NCI-H1694 (cell line): ENCODE measurements at places on chromosomes 7 and 10.

DNA sequence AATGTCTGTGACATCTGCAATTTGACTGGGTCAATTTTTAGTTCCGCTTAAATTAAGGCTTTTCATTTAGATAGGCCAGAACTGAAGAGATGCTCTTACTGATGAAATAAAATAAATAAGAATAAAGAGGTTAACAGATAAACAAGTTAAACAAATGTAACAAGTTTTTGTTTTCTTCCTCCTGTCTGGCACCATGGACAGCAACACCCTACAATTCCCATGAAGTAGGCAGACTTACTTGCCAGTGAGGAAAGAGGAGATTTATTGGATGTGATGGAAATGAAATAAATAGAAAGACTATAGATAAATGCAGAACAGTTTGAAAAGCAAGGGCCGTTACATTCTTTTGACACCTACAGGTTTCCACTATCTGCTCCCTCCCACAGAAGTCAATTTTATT, 118.5 kb downstream of the AMPH start:
- no peak for DNase-seq

DNA sequence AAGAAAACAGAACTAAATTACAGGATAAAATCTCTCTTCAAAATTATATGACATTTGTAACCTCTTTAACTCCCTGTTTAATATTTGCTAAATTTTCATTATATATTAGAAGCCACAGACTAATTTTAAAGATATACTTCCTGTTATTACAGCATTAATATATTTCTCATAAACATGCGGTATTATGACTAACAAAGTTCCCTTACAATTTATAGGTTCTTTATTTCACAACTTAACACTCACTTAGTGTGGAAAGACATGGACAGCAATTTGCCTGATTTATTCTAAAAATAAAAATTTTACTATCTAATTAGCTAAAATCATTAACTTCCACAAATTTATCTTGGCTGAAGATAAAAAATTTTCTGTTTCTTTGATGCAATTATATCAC, 29.0 kb downstream of the CTNNA3 start:
- DNase-seq: no peak

DNA sequence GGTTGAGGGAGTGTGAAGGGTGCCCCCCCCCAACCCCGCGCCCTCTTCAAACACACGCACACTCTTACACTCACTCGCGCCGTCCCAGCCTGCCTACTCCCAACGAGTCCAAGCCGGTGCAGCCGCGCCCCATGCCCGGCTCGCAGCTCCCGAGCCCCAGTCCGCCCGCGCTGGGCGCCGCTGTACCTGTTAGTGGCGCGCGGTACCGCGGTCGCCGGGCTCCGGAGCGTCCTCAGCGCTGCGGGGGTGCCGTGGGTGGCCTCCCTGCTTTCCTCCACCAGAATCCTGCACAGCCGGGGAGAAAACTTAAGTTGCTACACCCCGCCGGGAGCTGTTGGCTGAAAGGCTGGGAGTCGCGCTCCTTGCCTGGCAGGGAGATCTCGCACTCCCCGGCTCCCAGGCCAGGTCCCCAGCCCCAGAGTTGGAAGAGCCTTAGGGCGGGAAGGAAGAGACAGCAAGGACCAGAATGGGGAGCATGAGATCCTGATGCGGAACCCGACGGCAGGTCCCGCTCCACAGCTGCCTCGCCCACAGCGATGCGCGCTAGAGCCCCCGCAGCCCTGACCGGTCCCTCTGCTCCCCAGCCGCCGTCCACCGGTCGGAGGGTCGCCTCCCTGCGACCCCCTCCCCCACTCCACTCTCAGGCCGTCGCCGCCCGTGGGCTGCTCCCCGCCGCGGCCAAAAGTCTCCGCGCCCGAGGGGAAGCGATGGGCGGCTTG, 863 bp downstream of the ST8SIA6 start:
- DNase-seq: no peak

GRCh38 chr7:155918720-155919390, 106.6 kb upstream of the SHH start:
- DNase-seq: no peak

DNA sequence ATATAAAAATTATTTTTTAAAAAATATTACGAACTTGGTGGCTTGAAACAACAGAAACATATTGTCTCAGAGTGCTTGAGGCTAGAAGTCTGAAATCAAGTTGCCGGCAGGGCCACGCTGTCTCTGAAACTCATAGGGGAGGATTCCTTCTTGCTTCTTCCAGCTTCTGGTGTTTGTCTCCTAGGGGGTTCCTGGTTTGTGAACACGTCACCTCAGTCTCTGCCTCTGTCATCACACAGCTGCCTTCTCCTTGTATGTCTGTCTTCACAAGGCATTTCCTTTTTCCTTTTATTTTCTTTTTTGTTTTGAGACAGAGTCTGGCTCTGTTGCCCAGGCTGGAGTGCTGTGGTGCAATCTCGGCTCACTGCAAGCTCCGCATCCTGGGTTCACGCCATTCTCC, 12.7 kb upstream of the SNX8 start:
- DNase-seq: no peak

DNA sequence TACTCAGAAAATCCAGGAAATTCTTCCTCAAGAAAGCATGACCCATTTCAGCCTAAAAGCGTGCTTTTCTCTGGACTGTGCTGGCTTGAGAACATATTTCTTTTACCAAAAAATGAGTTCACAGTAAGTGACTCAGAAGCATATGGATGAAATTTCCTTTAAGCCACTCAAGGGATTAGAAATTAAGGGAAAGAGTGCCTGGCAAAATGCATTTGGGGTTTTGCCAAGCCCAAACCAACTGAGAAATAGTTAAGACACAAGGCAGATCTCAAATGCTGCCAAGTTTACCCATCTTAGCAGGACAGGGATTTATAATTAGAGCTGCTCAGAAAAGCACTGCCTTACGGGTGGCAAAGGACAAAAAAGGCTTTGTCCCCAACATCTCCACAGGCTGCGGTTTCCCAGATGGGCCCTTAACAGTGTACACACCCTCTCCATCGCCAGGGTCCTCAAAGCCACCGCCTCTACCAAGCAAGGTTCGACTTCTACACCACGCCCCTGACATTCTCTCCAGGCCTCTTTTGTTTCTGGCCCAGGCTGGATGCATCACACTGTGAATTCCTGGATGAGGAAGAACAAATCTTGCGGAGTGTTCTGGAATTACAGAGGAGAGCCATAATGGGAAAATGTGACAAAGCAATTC, 30.1 kb upstream of the CDHR3 start:
- no peak for DNase-seq

DNA sequence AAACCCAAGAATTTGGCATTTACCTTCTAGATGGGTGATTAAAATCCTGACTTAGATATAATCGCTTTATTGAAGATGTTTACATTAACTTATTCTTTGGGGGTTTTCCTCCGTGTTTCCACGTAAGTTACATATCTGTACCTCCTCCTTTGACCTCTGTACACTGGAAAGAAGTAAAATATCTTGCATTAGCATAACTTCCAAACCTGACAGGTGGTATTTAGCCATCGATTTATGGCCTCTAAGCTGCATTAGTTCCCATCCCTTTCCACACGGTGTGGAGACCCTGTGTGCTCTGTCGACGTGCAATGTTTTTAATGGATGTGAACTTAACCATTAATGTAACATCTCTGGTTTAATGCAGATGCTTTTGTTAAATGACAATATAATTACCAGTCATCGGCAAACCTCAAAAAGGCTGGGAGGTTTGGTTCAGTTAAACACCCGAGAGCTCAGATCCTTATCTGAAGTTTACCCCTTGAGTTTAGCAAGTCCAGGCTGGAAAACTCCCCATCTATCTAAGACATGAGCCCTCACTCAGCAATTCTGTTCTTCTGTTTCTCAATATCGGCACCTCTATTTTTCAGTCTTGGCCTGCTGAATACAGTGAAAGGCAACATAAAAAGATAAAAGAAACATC, 295.2 kb downstream of the GATA3 start:
- DNase-seq: no peak

- DNase-seq: no peak
These were observed 226.7 kb upstream of the MBL2 start for GRCh38 chr10:52999258-52999657.

- no peak for DNase-seq
These were observed 60.1 kb downstream of the ZNF783 start for GRCh38 chr7:149321978-149322541.

DNA sequence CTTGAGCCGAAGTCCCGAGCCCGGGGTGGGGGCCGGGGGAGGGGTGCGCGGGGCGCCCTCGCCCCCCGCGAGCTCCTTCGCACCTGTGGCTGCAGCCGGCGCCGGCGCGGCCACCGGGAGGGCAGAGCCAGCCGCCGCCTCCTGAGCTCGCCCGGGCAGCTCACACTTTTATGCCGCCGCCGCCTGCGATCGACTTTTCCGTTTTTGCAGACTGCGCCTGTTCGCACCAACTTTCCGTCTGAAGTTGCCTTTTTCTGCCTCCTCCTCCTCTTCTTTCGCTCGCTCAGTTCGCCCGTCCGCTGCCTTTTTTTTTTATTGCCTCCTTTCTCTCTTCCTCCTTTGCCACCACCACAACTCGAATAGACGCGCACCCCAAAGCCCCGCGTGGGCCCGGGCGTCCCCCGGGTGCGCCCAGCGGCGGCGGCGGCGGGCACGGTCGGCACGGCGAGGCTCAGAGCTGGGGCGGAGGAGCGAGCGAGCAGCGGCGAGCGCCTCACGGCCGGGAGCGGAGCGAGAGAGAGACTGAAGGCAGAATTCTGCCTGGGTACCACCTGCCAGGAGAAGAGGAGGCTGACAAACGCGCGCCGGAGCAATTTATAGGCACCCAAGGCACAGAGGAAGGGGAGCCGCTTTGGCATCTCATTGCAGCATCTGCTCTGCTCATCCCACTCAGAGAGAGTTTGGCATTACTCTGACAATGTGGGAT, at the start of gene C1QL3:
Gene C1QL3 (minus strand): TSS at position 569 of the 706 bp plus-strand sequence. CDS start 814 bp downstream, outside the sequence.
- no peak for DNase-seq

- DNase-seq: no peak
These were observed 75.2 kb downstream of the CLEC2L start for GRCh38 chr7:139598642-139599041.

- DNase-seq: no peak
These were observed 66.4 kb downstream of the MGAM2 start for GRCh38 chr7:142177869-142178268.

DNA sequence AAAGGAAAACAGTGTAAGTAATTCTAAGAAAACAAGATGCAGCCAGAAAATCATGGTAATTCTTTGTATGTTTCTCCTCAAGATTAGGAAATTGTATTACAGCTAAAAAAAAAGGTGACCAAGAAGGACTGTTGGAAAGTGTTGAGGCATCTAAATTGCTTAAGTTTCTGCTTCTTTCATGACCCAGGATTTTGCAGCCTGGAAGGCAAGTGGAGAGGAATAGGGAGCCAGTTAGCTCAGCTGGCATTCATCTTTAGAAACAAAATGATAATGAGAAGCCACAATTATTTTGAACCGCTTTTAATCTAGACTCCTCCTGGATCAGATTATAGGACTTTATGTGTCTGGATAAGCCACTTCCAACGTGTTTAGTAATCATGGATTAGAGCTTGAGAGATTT, 56.8 kb upstream of the TMEM229A start:
- no peak for DNase-seq

- no peak for DNase-seq
These were observed 77.6 kb upstream of the SFMBT2 start for GRCh38 chr10:7488418-7488829.

DNA sequence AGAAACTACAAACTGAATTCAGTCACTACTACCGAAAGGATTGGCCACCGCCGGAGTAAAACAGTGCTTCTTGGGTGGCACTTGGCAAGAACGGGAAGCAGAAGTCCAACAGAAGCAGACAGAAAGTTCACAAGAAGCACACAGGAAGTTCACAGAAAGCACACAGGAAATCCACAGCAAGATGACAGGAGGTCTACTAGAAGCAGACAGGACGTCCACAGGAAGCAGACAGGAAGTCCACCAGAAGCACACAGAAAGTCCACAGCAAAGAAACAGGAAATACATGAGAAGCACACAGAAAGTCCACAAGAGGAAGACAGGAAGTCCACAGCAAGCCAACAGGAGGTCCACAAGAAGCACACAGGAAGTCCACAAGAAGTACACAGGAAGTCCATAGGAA, 399.2 kb upstream of the AUTS2 start:
- no peak for DNase-seq

GRCh38 chr10:121617176-121617575, 18.9 kb upstream of the FGFR2 start:
- no peak for DNase-seq

DNA sequence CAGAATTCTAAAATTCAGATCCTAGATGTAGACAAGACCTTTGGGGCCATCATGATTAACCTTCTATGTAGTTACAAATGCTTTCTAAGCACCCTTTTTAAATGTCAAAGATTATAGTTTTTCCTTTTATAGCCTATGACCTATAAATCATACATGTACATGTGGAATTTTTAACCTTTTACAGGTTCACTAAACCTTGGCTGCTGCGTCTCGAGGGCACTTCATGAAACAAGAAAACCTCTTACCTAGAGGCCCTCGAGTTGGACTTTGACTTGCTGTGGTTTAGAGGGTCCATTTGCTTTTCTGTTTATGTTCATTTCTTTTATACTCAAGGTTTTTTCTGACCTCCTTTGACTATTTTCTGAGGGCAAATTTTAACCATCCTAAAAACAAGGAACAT, 302.2 kb downstream of the CSTF2T start:
- no peak for DNase-seq

DNA sequence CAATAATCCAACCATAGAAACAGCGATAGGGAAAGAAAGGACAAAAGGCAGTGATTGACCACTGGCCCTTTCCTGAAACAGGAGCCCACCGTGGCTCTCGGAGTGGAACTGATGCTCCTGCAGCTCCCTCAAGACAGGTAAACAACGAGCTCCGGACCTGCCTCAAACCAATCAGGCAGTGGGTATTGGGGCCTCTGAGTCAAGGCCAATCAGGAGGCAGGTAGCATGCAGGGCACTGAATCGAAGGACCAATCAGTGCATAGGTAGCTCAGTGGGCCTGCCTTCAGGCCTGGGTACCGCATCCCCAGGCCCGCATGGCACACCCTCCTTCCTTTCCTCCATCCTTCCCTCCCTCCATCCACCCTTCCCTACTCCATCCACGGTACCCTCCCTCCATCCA, 425.1 kb upstream of the MGMT start:
- DNase-seq: no peak

DNA sequence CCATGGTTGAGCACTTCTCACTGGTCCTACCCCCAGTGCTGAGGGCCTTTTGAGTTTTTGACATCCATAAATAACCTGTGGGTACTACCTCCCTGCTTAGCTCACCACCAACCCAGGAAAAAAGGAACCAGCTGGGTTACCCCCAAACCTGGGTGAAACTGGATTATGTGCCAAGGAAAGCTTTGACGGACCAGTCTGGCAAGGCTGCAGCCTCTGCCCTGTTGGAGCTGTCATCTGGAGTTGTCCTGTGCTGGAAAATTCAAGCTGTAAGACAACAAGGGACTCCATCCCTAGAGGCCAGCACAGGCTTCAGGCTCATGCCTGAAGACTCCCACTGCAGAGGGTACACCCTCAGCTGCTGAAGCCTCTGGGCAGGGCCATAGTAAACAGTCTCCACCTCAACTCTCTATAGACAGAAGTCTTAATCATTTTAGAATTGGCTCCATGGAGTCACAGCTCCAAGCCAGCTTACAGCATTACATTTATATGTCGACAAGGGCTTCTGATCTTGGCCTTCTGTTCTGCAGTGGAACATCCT, 115.5 kb upstream of the AFAP1L2 start:
- DNase-seq: no peak
